Activated naive CD8-positive, alpha-beta T cell treated with anti-CD3 and anti-CD28 coated beads, Interleukin-2, amount 50 U/mL, for 16 hours (primary cell): ENCODE measurements at places on chromosomes 4 and X.

- no peak for DNase-seq
These were observed 192.8 kb downstream of the SLC7A11 start for GRCh38 chr4:138049355-138049754.

DNA sequence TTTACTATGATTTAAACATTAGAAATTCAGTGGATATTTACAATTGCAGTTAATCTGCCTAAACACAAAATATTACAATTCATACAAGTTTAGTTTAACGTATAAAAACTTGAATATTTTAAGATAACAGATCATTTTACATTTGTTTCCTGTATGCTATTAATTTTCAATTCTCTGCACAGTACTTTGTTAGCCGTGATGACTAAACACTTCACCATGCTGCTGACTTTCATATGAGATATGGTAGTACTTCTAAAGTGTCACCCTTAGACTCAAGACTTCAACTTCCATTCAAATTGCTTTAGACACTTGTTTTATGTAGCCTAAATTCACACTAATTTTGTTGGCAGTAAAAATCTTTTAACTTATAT lies 1646.4 kb upstream of the ADGRL3 start:
- DNase-seq: no peak

DNA sequence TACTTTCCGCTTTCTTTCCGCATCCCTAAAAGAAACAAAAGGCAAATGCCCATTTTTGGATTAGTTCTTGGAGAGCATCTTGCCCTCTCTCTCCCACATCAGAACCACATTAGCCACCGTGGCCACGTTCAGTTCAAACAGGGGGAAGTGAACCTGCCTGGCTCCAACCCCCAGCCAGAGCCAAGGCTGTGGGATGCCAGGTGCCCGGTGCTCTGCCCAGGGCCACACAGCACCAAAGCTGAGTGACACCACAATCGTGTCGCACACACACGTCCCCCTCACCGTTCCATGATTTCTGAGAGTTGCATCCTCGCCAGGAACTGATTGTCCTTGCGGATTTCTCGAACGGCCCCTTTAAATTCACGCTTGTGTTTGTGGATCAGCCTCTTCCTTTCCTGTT lies 24.3 kb downstream of the NOP14 start:
- DNase-seq: no peak

- DNase-seq: no peak
These were observed 75.7 kb upstream of the ANK2 start for GRCh38 chr4:112973750-112974251.

GRCh38 chrX:39974270-39974669 lies 123.5 kb downstream of the BCOR start:
- DNase-seq: no peak

DNA sequence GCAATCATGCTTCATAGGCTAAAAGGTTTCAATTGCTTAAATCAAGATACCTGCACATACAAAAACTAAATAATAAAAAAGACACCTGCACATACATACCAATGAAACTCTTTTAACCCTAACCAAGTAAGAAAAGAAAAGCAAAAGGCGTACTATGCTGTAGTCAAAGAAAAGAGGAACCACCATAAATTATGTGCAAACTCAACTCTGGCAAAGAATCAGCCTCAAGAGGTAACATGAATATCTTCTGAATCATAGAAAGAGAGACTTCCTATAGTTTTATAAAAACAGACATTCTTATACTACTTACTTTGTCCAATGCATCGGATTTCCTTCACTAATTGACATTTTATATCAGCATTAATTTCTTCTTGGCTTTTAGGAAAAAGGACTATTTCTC lies 29.3 kb downstream of the MMGT1 start:
- no peak for DNase-seq

- DNase-seq: no peak
These were observed 221.2 kb downstream of the SLC4A4 start for GRCh38 chr4:71559957-71560571.

DNA sequence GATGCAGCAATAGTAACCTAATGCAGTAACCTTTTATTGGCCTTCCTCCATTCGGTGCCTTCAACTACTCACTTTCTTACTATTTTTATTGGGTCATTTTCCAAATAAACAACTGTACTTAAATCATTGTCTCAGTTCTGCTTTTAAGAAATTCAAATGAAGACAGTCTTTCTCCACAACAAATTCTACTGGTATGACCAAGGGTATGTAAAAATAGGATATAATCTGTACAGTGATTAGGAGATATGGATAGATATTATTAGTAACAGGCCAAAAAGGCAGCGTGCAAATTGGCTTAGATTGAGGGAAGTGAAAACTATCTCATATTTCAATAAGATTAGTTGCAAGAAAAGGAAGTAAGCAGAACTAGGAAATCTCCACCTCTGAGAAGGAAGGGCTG lies 177.4 kb upstream of the PPP1R2C start:
- no peak for DNase-seq

GRCh38 chr4:10054571-10055041 lies 33.3 kb upstream of the SLC2A9 start:
- no peak for DNase-seq

DNA sequence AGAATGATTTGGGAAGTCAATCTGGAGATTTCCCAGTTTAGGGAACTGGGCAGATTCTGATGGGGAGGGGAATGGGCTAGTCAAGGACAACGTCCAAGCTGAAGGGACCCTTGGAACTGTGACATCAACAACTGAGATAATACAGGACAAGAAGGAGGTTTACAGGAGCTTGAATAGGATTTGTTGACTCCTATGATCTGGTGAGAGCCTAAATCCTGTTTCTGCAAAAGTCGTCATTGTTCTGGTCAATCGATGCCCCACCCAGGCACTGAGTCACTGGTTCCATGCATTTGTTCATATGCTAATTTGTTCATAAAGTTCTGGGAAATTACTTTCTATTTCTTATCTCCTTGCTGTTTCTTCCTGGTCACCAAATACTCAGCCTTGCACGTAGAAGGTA lies 15.3 kb upstream of the PDGFRA start:
- DNase-seq: no peak

DNA sequence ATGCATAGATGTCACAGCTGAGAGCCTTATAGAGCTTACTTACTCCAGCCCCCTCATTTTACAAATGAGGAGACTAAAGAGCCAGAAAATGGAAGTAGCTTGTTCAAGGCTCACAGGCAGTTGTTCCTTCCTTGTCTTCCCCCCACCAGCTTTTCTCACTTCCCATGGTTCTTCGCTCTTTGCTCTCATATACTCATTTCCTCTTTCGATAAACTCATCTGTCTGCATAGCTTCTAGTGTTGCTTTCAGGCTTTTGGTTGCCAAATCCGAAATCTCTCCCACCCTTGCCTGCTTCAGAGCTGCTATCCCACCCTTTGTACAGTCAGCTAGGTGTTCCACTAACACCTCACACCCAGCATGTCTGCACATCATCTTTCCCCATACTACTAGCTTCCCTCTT lies 25.0 kb upstream of the GJB1 start:
- no peak for DNase-seq

DNA sequence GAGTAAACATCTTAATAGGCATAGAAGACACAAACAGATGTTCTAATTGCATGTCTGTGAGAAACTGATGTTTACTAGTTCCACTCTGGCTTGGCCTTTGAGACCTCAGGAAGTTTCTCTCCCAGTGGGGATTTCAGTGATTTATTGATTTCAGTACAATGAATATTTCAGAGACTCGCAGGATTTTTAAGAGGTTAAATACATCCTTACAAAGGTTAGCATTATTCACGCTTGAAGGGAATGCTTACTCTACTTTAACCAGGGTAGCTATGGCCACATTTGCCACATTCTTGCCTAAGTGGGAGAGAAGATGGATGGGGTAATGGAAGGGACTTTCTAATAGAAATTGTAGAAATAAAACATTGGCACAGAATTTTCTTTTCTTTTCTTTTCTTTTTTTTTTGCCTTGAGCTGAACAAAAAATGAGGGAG lies 480.1 kb downstream of the SPRY1 start:
- no peak for DNase-seq
